ENCODE measurements at places on chromosomes 1 and 21.

DNA sequence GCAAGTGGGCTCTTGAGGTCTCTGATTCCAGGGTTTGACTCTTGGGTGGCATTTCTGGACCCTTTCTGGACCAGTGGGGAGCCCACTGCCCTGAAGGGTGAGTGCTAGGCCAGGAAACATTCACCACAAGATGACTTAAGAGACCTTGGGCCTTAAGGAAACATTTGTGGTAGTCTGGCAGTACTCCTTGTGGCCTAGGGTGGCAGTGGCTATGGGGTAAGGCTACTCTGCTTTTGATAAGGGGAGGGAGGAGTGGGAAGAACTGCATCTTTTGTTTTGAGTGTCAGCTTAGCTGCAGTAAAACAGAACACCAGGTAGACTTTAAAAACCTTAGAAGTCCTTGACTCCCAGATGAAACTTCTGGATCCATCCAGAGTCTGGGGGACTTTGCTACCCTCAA, 529.3 kb upstream of the LRRC7 start:
- no peak for DNase-seq

DNA sequence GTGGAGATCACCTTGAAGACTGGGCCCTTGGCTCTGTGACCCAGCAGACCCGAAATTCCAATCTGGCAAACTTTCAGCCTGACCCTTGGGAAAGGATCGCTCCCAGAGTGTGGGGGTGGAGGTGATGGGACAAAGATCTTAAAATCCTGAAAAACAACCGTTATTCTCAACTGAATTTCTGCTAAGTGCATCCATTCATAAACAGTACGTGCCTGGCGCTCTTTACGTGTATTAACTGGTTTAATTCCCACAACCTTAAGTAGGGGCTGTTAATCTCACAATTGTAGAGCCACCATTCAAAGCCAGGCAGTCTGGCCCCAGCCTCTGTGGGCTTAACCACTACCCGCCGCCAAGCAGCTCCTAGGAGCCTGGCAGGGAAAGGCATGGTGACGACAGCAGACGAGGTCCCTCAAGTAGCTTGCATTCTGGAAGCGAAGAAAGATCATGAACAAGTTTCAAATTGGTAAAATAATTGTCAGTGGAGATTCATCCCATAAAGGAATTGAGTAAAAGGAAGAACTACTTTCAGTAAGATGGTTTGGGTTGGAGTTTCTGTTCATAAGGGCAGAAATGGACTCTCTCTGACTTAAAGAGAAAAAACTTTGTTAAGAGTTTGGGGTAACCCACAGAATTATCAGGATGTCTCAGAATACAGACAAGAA, 11.4 kb upstream of the RGS16 start:
- DNase-seq: peak; percentile 30

DNA sequence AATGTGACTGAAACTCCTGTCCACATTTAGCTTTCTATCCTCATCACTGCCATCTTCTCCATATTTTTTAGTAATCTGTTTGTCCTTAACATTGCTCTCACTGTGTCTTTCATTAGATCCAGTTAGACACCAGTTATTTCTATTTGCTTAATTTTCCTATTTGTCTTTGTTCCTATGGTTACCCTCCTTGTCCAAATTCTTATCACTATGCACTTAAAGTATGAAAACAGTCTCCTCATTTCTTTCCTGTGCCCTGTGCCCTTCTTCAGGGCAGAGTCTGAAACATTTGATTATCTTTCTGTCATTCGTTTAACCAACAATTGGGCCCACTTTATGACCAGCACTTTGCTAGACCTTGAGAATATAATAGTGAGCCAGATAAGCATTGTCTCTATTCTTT, 64.2 kb downstream of the SLC30A7 start:
- no peak for DNase-seq

GRCh38 chr1:38464071-38464661, 395.4 kb downstream of the RRAGC start:
- DNase-seq: no peak

DNA sequence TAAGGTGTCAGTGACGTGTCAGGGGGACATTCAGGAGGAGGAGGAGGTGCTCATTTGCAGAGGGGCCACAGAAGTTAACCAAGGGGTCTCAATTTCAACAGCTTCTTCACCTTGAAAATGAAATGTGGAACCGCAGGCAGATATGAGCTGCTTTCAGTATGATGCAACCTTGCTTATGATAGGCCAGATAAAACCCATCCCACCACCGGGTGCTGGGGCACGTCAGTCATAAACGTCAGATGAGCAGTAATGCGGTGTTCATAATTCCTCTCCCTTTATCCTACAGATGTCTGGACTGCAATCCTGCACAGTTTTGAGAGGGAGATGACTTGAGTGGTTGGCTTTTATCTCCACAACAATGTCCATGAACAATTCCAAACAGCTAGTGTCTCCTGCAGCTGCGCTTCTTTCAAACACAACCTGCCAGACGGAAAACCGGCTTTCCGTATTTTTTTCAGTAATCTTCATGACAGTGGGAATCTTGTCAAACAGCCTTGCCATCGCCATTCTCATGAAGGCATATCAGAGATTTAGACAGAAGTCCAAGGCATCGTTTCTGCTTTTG, 1.7 kb downstream of the PTGFR start:
- no peak for DNase-seq
